H1 (cell line): ENCODE measurements at places on chromosomes 2 and 18. TPM values are rescaled to one million over a fixed set of nuclear protein-coding genes. Genes with fewer than 3 reads are reported as not detected.

ANKRD62 gene
- not detected in 2 replicates for total RNA-seq

DSEL gene
- 20.6 and 22.8 TPM in 2 replicates for total RNA-seq

RUFY4 gene
- total RNA-seq: 0.32 TPM in 1 of 2 replicates, not detected in the other

DLGAP1 gene
- 15.1 and 16.9 TPM in 2 replicates for total RNA-seq

MRO gene
- total RNA-seq: 0.67 and 1.0 TPM in 2 replicates

ADRA2B gene
- 6.5 and 6.6 TPM in 2 replicates for total RNA-seq

AMER3 gene
- 0.19 and 0.55 TPM in 2 replicates for total RNA-seq

MAL gene
- not detected in 2 replicates for total RNA-seq

G6PC2 gene
- total RNA-seq: not detected in 2 replicates

ITPRIPL1 gene
- total RNA-seq: 16.1 and 17.1 TPM in 2 replicates

ZNF521 gene
- 15.8 and 16.8 TPM in 2 replicates for total RNA-seq

DNA sequence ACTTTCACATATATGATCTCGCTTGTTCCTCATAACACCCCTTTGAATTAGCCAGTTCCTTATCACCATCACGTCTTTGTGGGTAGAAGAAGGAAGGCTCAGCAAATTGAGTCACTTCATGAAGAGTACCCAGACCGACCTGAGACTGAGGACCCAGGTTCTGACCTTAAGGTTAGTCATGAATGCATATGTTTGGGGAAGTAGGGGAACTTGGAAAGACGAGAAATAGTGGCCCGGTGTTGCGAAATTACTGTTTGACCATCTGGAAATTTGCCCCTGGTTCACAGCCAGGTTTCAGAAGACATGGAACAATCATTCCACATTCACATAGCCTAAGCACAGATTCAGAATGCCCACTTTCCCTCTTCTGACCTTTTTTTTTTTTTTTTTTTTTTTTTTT, 59.8 kb downstream of the MEIS1 start:
- no peak for DNase-seq
- H3K36me3 ChIP-seq: no peaks in the 10 kb centered on the region
- H3K27me3 ChIP-seq: no peaks in the 10 kb centered on the region
- H3K27ac ChIP-seq: no peak overlapping the region
- H3K4me1 ChIP-seq: peaks cover 9% of the 10 kb centered on the region

DNA sequence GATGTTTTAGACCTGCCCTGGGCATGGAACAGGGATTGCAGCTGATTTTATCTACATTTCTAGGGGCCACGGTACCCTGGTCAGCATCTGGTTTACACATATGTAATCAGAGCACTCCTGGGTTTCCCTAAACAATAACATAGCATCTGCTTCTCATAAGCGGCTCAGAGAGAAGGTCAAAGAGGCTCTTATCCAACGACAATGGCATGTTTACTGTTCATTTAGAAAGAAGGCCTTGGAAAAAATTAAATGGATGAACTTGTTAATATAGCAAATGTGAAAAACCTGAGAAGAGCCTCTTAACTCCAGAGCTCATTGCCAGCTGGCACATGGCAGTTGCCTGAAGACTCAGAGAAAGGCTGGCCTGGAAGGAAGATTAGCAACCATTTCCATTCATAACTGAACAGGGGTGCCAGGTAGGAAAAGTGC, 202.8 kb upstream of the THUMPD2 start:
- no peaks in the 10 kb centered on the region for H3K36me3 ChIP-seq
- no peaks in the 10 kb centered on the region for H3K4me1 ChIP-seq
- H3K4me3 ChIP-seq: no peak overlapping the region
- DNase-seq: no peak
- H3K27me3 ChIP-seq: no peaks in the 10 kb centered on the region

DNA sequence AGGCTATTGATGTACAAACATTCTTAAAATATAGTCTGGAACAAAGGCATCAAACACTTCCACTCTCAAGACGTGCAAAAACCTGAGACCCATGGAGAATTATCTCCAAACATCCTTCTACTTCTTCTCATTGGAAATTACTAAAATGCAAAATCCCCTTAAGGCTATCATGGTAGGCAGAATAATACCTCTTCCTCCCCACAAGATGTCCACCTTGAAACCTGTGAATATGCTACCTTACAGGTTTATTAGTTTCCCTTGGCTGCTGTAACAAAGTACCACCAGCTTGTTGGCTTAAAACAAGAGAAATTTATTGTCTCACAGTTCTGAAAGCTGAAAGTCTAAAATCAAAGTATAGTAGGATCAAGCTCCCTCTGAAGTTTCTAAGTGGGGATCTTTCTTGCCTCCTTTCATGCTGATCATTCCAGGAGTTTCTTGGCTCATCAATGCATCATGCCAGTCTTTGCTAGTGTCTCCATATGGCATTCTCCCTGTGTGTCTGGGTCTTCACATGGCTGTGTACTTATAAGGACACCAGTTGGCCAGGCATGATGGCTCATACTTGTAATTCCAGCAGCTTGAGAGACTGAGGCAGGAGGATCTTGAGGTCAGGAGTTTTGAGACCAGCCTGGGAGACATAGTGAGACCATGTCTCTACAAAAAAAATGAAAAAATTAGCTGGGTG, 163.7 kb upstream of the NCK2 start:
- no peak overlapping the region for H3K4me3 ChIP-seq
- DNase-seq: no peak
- no peaks in the 10 kb centered on the region; the same call in none of the 2 replicates for H3K4me1 ChIP-seq
- no peak overlapping the region for H3K27ac ChIP-seq

DNA sequence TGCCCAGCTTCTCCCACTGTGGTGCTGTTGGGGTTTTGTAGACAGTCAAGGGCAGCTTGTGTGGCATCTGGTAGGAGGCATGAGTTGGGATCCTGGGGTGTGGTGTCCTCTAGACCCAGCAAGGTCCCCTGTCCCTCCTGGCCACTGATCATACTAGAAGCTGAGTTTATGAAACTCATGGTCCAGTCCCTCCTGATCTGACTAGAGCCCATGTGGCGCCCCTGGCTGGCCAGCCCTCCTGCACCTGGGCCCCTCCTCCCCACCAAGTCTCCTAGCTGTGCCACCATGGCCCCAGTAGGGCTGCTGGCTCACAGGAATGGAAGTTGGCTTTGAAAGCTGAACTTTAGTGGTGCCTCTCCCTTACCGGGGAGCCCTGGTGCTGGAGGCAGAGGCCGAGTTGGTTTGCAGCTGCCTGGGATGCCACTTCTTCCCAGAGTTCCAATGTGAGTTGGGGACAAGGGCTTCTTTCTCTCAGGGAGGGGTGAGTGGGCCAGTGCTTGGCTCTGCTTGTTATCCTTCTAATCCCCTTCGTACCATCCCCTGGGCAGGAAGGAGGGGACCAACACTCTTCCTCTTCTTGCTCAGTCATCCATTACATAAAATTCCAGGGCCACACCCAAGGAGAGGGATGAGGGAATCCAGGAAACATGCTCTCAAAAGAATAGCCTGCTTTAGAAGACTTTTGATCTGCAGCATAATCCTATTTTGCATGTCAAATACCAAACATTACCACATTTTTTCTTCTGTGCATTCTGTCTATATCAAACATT, 37.5 kb upstream of the HAAO start:
- no peak overlapping the region for H3K27ac ChIP-seq
- H3K4me3 ChIP-seq: no peak overlapping the region
- peaks cover 3% of the 10 kb centered on the region; the same call in 1 of the 2 replicates for H3K27me3 ChIP-seq
- peak; percentile 36 for DNase-seq

- H3K27ac ChIP-seq: no peak overlapping the region
- H3K4me3 ChIP-seq: no peak overlapping the region
- DNase-seq: no peak
- H3K36me3 ChIP-seq: no peaks in the 10 kb centered on the region
- H3K27me3 ChIP-seq: no peaks in the 10 kb centered on the region
Measured at GRCh38 chr2:18401471-18401870, 159.0 kb downstream of the RDH14 start.

DNA sequence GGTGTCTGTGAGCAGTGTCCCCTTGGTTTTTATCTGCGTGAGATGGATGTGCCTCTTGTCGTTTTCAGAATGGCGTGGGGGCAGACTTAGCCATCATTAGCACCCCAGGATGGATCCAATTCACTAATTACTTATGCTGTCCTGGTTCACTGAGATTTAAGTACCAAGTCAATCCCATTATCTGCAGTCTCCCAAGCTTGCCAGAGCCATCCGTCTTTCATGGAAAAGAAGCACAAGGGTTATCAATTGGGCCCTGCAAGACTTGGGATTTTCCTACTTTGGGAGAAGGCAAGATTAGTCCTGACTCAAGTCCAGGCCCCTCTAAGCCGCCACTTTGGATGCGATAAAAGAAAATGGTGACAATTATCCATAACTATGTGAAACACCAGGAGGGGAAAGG, 404.0 kb downstream of the TMEM182 start:
- no peak for DNase-seq
- H3K27ac ChIP-seq: no peak overlapping the region
- no peaks in the 10 kb centered on the region for H3K36me3 ChIP-seq
- H3K4me3 ChIP-seq: no peak overlapping the region
- H3K27me3 ChIP-seq: no peaks in the 10 kb centered on the region

GRCh38 chr2:233434666-233435330, 80.5 kb downstream of the DGKD start:
- no peak overlapping the region for H3K4me3 ChIP-seq
- DNase-seq: no peak
- H3K27me3 ChIP-seq: no peaks in the 10 kb centered on the region
- no peaks in the 10 kb centered on the region for H3K4me1 ChIP-seq
- no peaks in the 10 kb centered on the region for H3K36me3 ChIP-seq

GRCh38 chr2:20623741-20624155, 27.1 kb downstream of the HS1BP3 start:
- H3K4me3 ChIP-seq: no peak overlapping the region
- no peak overlapping the region for H3K27ac ChIP-seq
- no peaks in the 10 kb centered on the region for H3K27me3 ChIP-seq
- H3K4me1 ChIP-seq: no peaks in the 10 kb centered on the region

- no peak for DNase-seq
- H3K4me1 ChIP-seq: no peaks in the 10 kb centered on the region
- no peak overlapping the region for H3K27ac ChIP-seq
Measured at GRCh38 chr2:233247744-233248143, 3.7 kb upstream of the ATG16L1 start.

- no peak overlapping the region for H3K4me3 ChIP-seq
- H3K27ac ChIP-seq: no peak overlapping the region
- H3K27me3 ChIP-seq: no peaks in the 10 kb centered on the region
- no peaks in the 10 kb centered on the region; the same call in 1 of the 2 replicates for H3K36me3 ChIP-seq
- no peaks in the 10 kb centered on the region for H3K4me1 ChIP-seq
Measured at GRCh38 chr18:13318731-13319501, 100.4 kb downstream of the LDLRAD4 start.

DNA sequence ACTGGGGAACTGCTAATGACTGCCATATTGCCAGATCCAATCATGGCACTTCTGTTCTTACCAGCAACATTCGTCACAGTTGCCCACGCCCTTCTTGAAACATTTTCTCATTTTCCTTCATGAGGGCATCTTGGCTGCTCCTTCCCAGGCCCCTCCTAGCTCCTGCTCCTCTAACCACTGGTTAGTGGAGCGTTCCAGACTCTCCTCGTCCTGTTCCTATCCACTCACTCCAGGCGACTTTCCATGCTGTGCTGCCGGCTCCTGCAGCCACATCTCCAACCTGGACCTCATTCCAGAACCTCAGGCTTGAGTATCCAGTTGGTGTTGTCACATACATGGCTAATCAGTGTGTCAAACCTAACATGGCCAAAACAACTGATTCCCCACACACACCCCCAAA, 1.3 kb upstream of the ADI1 start:
- no peaks in the 10 kb centered on the region for H3K36me3 ChIP-seq
- no peaks in the 10 kb centered on the region for H3K4me1 ChIP-seq
- H3K27me3 ChIP-seq: no peaks in the 10 kb centered on the region
- DNase-seq: no peak
- no peak overlapping the region for H3K27ac ChIP-seq

DNA sequence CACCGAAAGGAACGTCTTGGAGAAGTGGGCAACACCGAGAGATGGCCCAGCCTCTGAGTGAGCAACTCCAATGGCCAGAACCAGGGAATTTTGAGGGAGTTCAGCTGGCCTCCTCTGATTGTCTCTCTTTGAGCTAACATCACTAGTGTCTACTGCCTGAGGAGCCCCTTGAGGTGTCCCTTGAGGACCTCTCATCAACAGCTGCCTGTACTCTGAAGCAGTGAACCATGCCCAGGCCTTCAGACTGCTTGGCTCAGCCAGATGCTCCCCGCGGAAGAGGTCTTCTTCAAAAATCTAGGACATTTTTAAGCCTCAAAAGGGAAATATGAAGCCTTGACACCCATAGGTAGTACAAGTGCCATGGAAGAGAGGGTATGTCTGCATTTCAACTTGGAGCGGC, 430.4 kb downstream of the TXNL1 start:
- H3K4me1 ChIP-seq: no peaks in the 10 kb centered on the region; the same call in 1 of the 2 replicates
- no peak overlapping the region for H3K4me3 ChIP-seq
- H3K27me3 ChIP-seq: no peaks in the 10 kb centered on the region
- no peak overlapping the region for H3K27ac ChIP-seq
- no peak for DNase-seq
- H3K36me3 ChIP-seq: no peaks in the 10 kb centered on the region

GRCh38 chr18:79847606-79848293, 50.0 kb downstream of the KCNG2 start:
- H3K27me3 ChIP-seq: no peaks in the 10 kb centered on the region
- no peak overlapping the region for H3K4me3 ChIP-seq
- H3K27ac ChIP-seq: no peak overlapping the region

DNA sequence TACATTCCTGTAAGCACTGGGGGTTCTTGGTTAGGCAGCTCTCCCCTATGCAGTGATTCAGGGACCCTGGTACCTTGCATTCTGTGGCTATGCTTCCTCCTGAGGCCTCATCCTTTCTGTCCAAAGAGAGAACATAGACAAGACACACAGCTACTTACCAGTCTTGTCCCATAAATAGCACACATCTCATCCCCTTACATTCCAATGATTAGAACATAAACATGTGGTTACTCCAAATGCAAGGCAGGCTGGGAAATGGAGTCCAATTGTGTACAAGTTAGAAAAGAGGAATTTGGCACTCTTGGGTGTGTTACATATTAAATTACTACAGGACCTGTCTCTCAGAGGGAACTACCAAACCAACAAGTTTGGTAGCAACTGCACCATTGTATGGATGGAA, 171.3 kb downstream of the ARHGAP15 start:
- H3K4me1 ChIP-seq: no peaks in the 10 kb centered on the region; the same call in 1 of the 2 replicates
- H3K4me3 ChIP-seq: no peak overlapping the region
- no peaks in the 10 kb centered on the region for H3K36me3 ChIP-seq
- DNase-seq: no peak
- H3K27ac ChIP-seq: no peak overlapping the region

DNA sequence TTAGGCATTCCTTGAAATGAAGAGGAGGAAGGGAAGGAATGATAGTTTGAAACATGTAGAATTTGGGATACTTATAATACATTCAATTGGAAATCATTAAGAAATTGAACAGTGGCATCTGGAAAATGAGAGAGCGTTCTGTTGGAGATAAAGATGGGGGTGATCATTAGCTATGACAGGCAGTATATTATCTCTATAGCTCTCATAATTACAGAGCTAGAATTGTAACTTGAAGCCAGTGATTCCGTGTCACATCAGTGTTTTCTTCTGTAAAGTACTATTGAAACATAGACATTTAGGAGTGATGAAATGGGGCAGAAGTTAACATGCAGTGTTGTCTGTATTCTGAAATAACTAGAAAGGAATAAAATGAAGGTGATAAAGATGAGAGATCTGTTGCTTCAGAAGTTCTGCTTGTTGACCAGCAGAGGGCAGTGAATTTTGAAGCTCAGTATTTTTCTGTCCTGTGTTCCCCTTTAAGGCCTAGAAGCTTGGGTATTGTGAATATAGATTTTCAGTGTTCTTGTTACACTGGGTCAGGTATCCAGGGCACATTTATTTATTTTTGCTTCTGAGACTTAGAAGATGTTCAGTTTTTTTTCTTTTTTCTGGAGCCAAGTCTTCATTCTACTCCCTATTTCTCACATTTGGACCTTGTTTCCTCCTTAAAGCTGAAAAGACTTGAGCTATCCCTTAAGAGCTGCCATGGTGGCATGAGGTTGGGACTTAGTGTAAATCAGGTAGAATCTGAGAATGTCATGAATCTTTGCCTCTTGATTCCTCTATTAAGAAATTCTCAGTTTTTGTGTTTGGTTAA, 157.4 kb downstream of the TAF4B start:
- H3K27me3 ChIP-seq: no peaks in the 10 kb centered on the region
- no peak for DNase-seq
- H3K27ac ChIP-seq: no peak overlapping the region
- no peak overlapping the region for H3K4me3 ChIP-seq
- H3K36me3 ChIP-seq: no peaks in the 10 kb centered on the region
